ENCODE measurements at places on chromosomes 16 and 17.

GRCh38 chr17:42675965-42676423 lies 800 bp downstream of the PLEKHH3 start:
- DNase-seq: no peak

GRCh38 chr16:30358990-30359870 lies 4.1 kb upstream of the CD2BP2 start:
- no peak for DNase-seq

DNA sequence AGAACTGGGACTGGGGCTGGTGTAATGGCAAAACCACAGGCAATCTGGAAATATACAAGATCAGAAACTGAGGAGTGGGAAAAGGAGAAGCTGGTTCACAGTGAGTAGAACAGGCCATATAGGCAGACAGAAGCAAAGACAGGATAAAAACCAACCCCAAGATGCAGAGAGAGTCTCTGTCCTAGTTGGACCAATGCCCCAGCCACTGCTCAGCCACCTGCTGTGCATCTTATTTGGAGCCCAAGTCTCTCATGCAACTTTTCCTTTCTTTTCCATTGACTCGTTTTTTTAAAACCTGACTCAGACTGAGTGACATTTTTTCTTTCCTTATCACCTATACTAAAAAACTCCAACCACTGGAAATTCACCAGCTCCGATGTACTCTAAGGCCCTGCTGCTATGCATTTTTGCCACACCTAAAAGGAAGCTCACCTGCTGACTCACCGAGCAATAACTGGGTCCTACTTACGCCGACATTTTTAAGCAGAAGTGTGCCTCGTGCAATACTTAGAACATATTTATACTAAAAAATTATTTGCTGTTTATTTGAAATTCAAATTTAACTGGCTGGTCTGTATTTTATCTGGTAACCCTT lies 100.8 kb upstream of the XYLT1 start:
- DNase-seq: no peak

DNA sequence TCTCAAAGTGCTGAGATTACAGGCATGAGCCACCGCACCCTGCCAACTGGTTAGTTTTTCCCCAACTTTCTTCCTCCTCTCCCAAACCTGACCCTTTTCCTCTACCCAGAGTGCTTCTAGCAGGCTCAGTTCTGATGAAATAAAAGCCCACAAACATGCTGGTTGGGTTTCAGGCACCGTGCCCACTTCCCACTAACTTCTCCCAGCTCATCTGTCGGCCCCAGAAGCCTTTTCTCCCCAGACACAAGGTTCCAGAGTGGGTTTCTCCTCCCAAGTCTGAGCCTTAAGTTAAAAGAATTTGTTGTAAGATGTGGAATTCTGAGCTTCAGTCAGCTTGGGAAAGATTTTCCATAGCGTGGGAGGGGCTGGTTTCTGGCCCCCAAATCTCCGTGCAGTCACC lies 11.5 kb upstream of the SCN4A start:
- no peak for DNase-seq

- no peak for DNase-seq
Observed at GRCh38 chr17:30346221-30346795, 12.5 kb upstream of the TMIGD1 start.

DNA sequence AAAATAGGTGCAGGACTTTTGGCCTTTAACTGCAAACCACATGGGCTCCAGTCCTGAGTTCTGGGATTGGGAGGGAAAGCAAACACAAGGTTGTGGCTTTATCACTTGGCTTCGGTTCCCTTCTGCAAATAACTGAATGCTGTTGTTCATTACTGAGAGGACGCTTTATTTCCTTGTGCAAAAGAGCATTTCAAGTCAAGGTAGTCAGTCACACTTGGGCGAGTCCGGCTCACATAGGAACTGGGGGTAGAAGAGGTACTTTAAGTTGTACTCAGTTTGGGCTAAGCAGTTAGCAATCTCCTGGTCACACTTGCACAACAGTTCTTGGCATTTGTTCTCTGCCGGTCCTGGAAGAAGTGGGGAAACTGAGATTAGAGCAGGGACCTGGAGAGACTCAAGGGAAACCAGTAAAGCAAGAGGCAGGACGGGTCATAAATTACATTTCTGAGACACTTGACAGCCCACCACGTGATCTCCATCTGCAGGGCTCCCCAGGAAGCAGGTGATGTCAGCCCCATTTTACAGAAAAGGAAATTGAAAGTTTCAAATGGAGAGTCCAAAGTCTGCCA lies 21.6 kb downstream of the PLA2G10 start:
- DNase-seq: no peak

GRCh38 chr16:52630711-52631110 lies 83.8 kb upstream of the TOX3 start:
- DNase-seq: no peak

- DNase-seq: no peak
Observed at GRCh38 chr17:51224402-51225262, 35.2 kb downstream of the MBTD1 start.

GRCh38 chr16:68629351-68629910 lies 15.7 kb upstream of the CDH3 start:
- DNase-seq: no peak

DNA sequence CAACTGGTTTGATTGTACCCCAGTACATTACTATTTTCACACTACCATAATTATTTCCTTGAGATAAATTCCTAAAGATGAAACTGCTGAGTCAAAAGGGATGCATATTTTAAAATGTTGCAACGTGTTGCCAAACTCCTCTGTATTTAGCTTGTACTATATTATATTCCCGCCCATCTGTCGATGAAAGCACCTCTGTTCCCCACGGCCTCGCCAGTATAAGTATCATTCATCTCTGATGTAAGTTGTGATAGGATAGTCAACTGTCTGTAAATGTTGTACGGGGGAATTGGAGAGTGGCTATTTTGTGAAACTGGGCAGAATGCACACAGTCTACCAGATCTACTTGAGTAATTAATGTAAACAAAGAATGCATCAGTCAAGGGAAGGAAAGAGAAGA lies 47.7 kb upstream of the TNRC6A start:
- DNase-seq: no peak

- no peak for DNase-seq
Observed at GRCh38 chr17:64006361-64007088, 8.4 kb downstream of the PRR29 start.

DNA sequence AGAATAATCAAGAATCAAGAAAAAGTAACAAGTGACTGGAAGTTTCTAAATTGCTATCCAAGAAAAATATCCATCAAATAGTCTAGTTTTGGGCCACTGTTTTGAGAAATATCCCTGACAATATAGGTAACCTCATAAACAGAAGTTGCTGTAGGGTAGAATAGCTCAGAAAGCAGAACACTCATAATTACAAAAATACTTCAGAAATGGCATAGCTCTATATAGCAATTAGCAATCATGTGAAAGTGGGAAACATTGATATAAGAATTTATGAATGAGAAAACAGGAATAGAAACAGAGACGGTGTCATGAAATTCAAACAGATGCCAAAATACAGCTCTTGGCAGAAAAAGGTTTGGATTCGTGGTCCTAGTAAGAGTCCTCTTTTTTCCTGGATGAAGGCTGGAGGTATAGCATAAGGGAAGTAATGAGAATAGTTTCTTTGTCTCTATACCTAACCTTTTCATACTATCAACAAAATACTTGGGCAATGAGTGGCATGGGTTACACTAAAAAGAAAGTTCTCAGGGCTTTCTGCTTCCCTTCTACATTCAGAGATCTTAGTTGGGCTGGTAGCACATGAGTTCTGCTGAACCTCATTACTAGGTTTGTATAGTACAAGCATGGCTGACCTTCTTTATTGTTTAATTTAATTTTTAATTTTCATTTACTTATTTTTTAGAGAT lies 33.5 kb downstream of the SPAG9 start:
- DNase-seq: no peak

GRCh38 chr16:1489077-1489476 lies 333 bp upstream of the PTX4 start:
- DNase-seq: no peak

DNA sequence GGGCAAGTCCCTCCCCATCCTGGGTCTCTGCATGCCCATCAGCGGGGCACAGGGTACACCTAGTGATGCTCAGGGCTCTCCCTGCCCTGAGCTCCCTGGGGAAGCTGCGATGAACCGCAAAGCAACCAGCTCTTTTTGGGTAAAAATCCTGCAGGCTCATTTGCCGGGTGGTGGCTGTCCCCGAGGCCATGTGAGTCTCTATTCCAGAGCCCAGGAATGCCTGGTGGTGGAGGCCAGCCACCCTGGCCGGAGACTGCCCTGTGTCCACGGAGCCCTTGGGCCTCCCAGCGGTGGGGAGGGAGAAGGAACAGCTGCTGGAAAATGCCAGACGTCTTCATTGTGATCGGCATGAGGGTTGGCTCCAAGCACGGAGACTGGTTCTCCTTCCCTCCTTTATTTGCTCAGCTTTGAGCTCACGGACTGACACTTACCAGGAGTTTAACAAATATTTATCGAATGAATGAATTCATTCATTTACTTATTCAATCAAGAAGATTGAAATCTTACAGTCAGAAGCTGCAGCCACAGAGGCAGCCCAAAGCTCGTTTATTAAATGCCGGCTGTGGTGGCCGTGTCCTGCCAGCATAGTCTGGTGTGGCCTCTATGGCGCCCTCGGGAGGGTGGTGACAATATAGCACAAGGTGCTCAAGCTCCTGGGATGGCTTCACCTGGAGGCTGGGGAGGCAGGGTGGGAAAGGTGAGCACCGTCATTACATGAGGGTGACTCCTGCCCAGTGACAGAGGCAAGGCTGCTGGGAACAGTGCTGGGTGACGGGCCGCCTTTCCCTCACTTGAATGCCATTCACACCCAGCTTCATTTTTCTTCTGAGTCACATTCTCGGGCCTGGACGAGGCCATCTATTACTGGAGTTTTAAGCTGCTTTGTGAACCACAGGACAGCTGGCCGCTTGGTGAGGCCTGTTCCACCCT lies 31.1 kb upstream of the JPH3 start:
- no peak for DNase-seq

GRCh38 chr16:56780646-56781045 lies 50.7 kb downstream of the NUP93 start:
- DNase-seq: no peak

GRCh38 chr17:14774774-14775173 lies 473.9 kb downstream of the HS3ST3B1 start:
- no peak for DNase-seq

DNA sequence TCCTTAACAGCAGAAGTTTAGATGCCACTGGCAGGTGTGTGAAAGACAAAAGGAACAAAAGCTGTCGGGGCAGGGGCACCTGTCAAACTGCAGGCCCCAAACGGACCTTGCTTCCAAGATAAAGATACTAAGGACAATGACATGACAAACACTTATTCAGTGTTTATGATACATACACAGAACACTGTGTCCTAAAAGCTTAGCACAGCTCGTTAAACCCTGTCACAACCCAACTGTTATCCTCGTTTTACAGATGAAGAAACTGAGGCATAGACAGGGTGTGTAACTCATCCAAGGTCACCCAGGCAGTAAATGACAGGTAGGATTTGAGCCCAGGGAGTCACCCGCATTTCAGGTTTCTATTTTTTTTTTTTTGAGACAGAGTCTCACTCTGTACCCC lies 9.6 kb downstream of the SDK2 start:
- no peak for DNase-seq

DNA sequence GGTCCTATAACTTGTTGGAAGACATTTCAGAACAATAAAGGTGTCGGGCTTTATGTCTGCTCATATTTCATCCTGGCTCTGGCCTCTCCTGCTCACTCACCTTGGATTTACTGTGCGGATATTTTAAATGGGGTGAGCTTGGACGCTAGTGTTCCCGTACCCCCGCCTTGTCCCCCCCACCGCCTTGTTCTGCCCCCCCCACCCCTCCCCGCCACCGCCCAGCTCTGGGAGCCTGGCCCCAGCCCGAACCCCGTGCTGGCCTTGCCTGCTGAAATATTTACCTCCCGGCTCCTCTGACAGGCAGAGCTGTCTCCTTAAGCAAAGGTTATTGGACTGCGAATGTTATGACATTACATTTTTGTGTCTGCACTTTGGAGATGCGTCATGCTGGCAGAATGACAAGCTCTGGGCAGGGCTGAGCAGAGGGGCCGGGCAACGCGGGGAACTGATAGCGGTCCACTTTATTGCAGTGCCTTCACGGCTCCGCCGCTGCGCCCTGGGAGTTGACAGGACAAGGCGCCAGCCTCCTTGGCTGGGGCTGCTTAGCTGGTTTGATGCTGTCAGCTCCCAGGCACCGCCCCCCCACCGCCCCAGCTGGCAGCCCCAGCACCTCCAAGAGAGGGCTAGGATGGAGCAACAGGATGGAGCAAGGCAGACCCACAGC lies 222.5 kb upstream of the GSE1 start:
- no peak for DNase-seq

DNA sequence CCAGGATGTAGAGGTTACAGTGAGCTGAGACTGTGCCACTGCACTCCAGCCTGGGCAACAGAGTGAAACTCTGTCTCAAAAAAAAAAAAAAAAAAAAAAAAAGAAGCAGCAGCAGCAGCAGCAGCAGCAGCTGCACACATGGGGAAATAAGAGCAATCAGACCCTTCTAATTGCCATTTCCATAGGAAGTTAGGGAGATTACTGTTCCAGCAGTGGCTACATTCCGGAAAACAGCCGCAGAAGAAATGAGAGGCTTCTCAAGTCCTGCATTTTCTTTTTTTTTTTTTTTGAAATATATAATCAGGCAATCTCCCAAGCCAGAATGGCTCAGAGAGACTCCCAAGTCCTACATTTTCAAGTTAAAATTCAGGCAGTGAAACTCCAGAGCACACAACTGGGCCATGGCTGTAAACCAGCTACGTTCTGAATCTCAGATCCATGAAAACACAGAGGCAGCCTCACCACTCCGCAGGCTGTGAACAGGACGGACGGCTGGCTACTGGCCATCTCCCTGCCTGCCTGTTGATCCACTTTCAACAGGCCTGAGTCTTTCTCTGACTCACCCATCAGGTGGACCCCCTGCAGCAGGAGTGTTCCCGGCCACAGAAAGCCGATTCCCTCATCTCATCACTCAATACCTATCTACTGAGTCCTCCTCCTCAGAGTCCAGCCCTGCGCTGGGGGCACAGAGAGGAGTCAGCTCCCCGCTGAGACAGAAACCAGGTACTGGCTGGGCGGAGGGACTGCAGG lies 15.0 kb downstream of the TRPV1 start:
- DNase-seq: no peak

GRCh38 chr17:8365143-8365542 lies 11.4 kb downstream of the KRABD2 start:
- DNase-seq: no peak

DNA sequence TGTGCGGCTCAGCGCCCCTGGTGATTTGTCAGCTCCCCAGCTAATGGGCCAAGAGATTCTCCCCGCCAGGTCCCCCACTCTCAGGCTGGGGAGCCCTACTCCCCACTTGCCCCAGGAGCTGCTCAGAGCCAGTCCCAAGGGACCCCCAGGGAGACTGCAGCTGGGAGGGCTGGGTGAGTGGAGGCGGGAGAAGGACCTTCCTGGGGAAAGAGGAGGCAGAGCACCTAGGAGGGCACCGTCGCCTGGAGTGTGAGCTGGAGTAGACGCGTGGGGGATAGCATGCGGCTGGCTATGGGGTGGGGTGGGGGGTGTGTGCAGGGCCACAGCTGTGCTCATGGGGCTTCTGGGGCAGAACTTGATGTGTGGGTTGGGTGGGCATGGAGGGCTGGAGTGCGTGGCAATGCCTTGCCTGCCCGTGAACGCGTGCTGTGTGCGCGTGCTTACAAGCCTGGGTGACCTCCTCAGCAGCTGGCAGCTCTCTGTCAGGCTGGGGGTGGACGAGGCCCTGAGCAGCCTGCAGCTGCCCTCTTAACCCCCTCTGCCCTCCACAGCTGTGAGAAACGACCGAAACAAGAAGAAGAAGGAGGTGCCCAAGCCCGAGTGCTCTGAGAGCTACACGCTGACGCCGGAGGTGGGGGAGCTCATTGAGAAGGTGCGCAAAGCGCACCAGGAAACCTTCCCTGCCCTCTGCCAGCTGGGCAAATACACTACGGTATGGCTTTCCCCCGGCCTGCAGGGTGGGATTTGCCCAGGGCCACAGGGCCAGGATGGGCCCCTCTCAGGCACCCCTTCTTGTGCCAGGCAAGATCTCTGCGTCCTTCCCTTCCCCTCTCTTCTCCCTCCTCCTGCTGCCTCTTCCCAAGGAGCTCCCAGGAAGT lies 12.9 kb downstream of the GJD3 start:
- no peak for DNase-seq
